ENCODE measurements at places on chromosomes 1 and 21.
A peak's percentile ranks its signal among the peaks of the same experiment; 100 is the strongest.

DNA sequence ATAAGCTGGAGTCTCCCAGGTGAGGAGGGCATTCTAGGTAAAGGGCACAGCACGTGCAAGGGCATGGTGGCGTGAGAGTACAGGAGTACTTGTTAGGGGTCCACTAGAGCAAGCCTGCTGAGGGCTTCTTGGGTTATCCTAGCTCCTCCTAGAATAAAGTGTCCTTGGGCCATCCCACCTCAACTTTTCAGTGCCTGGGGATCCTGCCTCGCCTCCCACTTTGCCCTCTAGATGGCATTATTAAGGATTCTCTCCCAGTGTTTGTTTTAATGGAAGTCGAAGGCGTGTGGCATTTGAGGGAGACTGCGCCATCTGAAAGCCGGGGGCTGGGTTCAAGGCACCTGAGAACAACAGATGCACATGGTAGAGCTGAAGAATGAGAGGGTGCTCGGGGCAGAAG lies 74.5 kb upstream of the SELENON start:
- no peak for DNase-seq

DNA sequence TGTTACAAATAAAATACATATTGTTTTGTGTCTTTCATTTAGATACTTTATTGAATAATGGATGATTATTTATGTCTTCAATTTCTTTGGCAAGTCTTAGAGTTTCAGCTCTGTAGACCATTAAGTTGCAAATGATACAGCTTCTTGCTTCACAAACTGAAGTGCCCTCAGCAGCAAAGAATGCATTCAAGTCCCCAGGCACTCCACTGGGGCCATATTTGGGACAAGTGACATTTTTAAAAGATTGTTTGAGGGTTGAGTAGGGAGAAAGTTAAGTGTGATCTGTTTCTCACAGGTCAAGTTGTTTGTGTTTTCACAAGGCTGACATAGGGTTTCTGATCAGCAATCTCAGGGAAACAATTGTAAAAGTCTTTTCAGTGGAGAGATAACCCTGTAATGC lies 400.7 kb downstream of the PLA2G4A start:
- DNase-seq = no peak

DNA sequence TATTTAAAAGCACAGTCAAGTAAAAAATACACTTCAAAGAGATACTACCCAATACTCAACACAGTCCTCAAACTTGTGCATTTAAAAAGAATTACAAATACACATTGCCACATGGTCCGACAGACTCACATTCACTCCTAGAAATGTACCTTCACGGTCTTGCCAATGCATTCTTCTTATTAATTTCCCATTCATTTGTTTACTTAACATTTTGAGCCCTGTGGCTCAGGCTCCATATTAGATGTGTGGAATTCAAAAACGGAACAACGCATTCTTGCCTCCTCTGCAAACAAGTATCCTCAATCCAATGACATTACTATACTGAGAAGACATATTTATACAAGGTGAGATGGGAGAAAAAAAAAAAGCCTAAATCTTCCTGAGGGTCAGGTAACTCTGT lies 2.5 kb upstream of the DUSP23 start:
- DNase-seq = no peak

DNA sequence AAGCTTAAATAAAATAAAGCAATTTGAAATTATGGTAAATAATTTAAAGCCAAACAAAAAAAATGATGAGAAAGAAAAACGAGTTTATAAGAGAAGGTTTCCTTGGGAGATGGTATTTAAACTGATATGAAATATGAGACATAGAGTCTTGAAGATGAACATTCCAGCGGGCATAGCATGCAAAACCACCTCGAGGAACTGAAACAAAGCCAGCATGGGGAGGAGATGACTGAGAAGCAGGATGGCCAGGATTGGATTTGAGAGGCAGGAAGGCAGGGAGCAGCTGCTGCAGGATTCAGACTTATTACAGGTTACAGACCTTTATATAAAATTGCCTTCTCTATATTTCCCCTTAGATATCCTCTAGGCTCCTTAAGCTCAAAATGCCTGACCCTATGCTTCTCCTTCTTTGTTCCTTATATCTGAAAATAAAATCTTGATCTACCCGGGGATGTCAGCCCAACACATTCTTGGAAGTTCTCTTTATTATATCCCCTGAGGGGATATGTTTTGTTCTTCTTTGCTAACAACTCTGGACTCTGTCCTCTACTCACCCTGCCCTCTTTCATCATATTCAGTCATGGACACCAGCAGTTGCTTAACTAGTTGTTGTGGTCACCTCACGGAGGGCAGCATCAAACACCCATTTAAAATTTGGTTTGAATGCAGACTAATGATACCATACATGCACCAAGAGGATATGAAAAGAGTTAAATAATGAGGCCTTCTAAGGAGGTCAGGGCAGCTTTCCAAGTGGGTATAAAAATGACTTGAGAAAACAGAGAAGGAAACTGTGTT lies 719.1 kb upstream of the B3GALT2 start:
- no peak for DNase-seq

DNA sequence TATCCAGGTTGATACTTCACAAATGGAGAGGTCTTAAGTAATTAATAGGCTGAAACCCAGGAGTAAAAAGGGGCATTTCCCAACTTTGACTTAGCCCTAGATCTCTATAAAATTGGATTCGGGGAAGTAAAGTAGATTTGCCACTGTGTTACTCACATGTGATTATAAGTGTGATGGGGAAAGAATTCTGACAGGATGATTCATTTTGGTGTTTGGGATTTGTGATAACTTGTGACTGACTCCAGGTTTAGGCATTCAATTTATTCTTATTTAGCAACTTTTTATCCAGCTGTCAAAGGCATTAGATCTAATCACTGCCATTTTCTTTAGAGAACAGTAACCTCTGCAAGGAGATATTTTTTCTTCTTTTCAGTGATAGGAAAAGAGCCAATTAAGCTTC lies 175.5 kb downstream of the ASTN1 start:
- no peak for DNase-seq

GRCh38 chr1:29549001-29549400 lies 312.7 kb downstream of the PTPRU start:
- no peak for DNase-seq

- DNase-seq = peak; percentile 87
Measured at GRCh38 chr1:201828820-201829774, at the start of gene IPO9. TSS of gene IPO9 (plus strand) at chr1:201829157. CDS start at chr1:201829210, 53 bp downstream.

- no peak for DNase-seq
Measured at GRCh38 chr1:69230208-69230607, 337.5 kb upstream of the LRRC7 start.

DNA sequence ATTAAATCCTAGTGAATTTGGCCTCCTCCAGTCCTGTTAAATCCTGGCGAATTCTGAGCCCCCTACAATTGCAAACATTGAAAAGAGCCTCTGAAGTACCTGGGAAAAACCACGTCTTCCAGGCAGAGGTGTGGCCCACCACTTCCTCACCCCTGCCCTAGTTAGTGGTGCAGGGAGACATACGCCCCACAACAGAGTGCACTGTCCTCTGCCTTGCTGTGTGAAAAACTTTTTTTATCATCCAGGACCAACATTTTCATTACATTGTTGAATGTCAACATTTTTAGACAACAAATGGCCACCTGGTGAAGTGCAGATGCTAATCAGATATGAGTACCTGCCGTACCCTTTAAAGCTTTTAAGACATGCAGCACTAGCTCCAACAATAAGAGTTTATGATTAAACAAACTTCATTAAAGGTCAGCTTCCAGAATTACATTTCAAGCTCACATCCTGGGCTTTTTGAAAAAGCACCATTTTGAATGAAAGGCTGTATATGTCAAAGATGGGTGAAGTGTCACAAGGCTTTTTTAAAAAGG lies 13.6 kb upstream of the TMPRSS2 start:
- DNase-seq = no peak

GRCh38 chr1:86061551-86061990 lies 95.0 kb downstream of the COL24A1 start:
- no peak for DNase-seq

- no peak for DNase-seq
Measured at GRCh38 chr1:201399352-201400126, 415 bp upstream of the LAD1 start.

DNA sequence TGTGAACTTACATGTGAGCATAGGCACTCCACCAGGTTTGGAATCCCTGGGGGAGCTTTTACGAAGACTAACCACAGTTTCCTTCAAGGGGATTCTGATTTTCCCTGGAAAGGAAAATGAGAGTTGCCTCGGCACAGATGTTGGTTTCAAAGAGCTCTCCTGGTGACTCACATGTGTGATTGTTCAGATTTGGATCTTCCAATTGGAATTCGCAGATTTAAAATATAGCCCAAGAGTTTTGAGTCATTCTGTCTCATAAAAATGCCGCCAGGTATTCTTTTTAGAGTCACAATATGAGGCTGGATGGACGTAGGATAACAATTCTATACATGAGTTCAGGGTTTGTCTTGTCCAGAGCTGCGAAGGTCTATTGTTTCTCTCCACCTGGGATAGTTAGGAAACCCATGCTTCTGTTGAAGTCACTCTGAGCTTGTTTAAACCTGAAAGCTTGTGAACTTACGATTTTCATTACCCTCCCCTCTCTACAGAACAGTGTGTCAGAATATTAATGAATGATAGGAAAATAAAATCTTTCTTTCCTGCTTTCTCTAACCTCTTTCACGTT lies 64.9 kb downstream of the TGFB2 start:
- no peak for DNase-seq

GRCh38 chr1:232579958-232580941 lies 49.7 kb downstream of the SIPA1L2 start:
- no peak for DNase-seq

Data from stimulated activated CD8-positive, alpha-beta memory T cell treated with anti-CD3 and anti-CD28 coated beads, Interleukin-2, amount 100 ng/mL, for 1 hour (primary cell).